ENCODE measurements at places on chromosomes 11 and 22.

- DNase-seq = no peak
Measured at GRCh38 chr11:102449651-102450570, 2.7 kb downstream of the TMEM123 start.

DNA sequence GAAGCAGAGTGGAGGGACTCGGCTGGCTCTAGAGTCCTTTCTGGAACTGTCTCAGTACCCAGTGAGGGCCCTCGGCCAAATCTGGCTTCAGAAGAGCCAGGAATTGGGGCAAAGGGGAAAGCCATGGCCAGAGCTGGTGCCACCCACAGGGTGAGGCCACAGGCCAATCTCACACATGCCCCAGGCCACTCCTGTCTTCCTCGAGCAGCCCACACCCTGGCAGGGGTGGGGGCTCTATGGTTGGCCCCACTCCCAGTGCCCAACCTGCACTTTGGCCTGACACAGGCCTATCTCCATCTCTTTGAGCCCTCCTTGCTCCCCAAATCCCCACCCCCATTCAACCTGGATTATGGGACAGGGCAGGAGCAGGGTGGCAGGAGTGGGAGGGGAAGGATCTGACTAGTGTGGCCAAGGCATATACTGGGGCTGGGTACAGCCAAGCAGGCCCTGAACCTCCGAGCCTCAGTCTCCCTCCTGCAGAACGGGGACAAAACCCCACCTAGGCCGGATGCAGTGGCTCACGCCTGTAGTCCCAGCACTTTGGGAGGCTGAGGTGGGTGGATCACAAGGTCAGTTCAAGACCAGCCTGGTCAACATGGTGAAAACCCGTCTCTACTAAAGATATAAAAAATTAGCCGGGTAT, 6.9 kb downstream of the TST start:
- no peak for DNase-seq

GRCh38 chr22:46147471-46148267, 2.7 kb upstream of the PPARA start:
- no peak for DNase-seq

- DNase-seq = peak; percentile 53
Measured at GRCh38 chr11:830295-831117, 2.2 kb upstream of the CD151 start.

DNA sequence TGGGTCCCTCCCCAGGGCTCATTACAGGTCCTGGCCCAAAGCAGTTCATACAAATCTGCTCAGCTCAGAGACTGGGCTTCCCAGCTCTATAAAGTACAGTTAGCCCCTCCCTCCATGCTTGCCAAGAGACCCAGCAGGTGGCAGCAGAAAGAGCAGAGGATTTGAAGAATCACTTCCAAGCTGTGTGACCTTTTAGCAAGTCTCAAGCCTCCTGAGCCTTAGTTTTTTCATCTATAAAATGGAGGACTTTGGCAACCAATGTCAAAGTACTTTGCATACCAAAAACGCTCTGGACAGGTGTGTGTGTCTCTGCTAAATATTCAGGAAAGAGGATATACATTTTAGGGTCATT, 26.6 kb downstream of the RELT start:
- no peak for DNase-seq
